ELF-1 (cell line): ENCODE measurements at places on chromosomes 5 and 9.

- DNase-seq, result no peak
Measured at GRCh38 chr5:129041196-129041881, 53.2 kb upstream of the ISOC1 start.

DNA sequence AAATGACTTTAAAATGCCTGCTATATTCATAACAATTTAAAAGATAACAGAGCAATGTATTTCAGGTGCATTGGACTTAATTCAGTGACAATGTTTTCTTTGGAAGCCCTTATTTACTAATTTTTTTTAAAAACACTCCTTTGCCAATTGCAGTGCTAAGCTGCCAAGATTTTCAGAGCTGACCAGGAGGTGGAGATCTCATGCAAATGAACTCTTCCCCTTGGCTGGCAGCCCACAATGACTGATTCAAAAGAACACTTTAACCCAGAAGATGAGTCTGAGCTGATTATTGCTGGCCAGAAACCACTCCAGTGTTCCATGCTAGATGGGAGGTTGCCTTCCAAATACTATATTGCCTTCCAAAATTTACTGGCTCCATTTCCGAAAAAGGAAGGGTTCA is 128.3 kb upstream of the CCNH start:
- peak; percentile 5 for DNase-seq

GRCh38 chr5:111509119-111509518 is 3.2 kb downstream of the STARD4 start:
- no peak for DNase-seq

DNA sequence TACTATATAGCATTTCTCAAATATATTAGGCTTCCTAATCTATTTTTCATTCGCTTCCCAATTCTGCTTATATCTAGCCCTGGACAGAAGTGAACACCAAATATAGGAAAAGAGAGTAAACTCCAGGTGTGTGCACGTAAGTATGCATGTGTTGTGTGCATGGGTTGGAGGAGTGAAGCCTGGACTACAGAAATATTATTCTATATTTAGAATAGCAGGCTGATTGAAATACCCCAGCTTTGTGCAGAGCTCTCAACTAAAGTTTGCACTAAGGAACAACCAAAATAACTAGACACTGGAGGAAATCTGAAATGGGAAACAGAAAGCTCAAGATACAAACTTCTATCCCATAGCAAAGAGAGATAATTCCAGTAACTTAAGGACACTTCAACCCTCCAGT is 198.8 kb downstream of the MARCHF11 start:
- no peak for DNase-seq

DNA sequence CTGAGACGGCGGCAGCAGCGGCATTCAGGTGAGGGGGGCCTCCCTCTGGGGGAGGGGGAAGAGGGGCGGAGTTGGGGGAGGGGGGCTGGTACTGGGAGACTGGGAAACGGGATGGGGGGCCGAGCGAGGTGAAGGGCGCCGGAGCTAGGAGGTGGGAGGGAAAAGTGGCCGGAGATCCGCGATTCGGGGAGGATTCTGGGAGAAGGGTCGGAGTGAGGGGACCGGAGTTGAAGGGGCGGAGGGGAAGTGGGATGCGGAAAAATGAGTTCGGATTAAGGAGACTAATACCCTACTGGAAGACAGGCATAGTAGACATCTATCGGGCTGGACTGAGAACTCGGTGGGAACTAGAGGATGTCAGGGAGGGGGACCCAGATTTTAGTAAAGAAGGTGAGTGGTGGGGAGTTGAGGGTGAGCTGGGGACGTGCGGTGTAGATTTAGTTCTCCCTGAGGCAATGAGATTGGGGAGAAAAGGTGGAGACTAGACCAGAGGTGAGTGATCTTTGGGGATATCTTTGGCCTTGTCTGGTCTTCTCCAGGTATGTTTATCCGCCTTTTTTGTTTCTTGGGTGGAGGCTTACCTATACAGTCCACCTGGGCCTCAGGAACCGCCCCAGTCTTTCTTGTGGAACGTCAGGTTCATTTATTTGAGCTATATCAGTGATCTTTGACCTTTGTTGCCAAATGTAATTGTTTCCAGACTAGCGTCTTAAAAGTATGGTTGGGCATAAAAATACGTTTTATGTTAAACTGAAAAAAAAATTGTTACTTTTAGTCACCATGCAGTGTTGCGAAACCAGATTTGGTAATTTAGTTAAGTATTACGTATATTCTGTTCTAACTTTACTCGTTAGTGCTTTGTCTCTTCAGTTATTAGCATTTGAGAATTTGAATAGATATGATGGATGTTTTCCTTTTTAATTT is 632 bp downstream of the UBAP1 start:
- no peak for DNase-seq

- no peak for DNase-seq
Measured at GRCh38 chr5:61321669-61322068, 10.4 kb upstream of the ZSWIM6 start.

GRCh38 chr5:109455598-109456096 is 45.9 kb upstream of the PJA2 start:
- DNase-seq, result peak; percentile 36

DNA sequence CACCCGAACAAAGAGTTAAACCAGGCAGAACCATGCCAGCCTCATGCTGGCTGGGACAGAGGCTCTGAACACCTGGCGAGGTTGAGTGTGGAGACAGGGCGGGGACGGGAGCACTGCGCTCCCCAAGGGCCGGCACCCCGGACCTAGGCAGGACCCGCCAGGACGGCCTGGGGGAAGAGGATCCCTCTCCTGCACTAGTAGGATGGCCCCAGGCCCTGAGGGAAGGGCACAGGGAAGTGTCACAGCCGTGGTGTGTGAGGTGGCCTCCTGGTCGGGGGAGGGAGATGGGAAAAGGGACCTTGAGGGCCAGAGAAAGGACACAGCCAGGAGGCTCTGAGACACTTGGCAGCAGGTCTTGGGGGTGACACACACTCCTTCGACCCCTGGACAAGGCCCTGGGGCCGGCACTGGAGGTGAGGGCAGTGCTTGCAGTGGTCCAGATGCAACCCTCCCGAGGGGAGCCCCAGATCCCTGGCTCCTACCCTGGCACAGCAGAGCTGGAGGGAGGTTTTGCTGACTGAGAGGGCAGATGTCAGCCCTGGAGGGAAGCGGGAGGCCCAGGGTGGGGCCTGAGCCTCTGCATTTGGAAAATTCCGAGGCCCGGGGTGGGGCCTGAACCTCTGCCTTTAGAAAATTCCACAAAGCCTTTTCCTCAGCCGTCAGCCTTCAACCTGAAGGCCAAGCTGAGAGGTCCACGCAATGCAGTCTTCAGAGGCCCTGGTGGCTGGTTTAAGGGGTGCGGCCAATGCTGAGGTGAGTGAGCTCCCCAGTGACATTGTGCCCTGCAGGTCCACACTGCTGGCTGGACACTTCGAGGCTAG is 24.8 kb upstream of the TERT start:
- no peak for DNase-seq

DNA sequence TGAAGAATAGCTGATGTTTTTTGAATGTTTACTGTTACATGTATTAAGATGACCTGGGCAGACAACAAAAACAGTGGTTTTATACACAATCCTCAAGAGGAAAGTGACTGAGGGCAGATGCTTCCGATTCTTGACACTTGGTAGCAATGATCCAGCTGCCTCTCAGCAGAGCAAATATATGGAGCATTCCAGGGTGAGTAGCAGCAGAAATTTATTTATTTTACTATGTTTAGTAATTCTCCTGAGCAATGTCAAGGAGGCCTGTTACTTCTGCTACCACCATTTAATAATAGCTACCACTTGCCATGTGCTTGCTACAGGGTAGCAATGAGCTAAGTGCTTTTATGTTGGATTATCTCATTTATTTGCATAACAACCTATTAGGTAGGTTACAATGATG is 69.1 kb upstream of the NR3C1 start:
- no peak for DNase-seq

- no peak for DNase-seq
Measured at GRCh38 chr9:89969156-89969675, 364.4 kb downstream of the GADD45G start.

GRCh38 chr5:142360051-142360498 is 35.3 kb upstream of the SPRY4 start:
- DNase-seq, result no peak
